Endothelial cell (in vitro differentiated cells): ENCODE measurements at places on chromosomes 1 and 21. TPM values are rescaled to one million over a fixed set of nuclear protein-coding genes. Genes with fewer than 3 reads are reported as not detected.

- DNase-seq: no peak
Measured at GRCh38 chr1:8426996-8427395, 109.1 kb downstream of the SLC45A1 start.

The GPR25 gene
- not detected for total RNA-seq

DNA sequence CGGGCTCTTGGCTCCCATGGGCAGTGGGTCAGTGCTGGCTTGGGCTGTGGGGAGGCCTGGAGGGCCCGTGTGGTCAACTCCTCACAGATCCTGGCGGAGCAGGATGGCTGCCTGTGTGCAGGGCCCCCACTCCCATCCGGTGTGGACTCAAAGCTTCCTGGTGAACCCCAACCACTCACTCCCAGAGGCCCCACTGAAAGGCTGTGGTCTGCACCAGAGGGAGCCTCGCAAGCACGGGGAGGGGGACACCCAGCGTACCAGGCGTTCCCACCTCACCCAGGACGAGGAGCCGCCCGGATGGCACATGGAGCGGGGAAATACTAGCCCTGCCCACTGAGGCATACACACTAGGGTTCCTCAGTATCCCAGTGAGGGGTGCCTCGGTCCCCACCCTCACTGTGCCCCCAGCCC is 75.4 kb upstream of the ACTRT2 start:
- no peak for DNase-seq

DNA sequence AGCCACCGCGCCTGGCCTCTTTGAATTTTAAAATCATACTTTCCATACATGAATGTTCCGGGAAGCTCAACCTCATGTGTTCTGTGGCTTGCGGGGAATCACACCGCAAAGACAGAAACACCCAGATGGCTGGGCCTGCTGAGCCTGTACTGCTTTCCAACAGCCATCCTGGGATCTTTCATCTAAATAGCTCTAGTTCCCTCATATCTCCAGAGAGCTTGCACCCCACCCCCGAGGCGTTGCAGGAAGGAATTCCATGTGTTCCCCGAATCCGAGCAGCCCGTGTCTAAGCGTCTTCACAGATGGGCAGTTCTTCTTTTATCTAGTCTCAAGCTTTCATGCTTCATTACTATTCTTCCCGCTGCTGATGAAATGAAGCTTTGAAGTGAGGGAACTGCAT is 66.4 kb downstream of the IGSF21 start:
- DNase-seq: no peak

DNA sequence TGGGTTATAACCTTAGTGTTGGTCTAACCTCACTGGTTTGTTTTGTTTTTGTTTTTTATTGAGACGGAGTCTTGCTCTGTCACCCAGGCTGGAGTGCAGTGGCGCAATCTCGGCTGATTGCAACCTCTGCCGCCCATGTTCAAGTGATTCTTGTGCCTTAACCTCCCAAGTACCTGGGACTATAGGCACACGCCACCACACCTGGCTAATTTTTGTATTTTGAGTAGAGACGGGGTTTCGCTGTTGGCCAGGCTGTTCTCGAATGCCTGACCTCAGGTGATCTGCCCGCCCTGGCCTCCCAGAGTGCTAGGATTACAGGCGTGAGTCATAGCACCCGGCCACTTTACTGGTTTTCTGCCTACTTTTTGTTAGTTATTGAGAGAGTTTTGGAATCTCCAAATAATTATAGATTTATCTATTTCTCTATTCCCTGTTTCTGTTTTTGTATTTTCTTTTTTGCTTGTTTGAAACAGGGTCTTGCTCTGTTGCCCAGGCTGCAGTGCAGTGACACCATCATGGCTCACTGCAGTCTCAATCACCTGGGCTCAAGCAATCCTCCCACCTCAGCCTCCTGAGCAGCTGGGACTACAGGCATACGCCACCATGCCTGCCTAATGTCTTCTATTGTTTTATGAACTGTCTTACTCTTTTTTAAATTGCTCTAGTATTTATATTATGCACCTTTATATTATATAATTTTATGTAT is 21.4 kb downstream of the SMG7 start:
- no peak for DNase-seq

GRCh38 chr1:56872597-56872996 is 18.0 kb downstream of the C8A start:
- no peak for DNase-seq

DNA sequence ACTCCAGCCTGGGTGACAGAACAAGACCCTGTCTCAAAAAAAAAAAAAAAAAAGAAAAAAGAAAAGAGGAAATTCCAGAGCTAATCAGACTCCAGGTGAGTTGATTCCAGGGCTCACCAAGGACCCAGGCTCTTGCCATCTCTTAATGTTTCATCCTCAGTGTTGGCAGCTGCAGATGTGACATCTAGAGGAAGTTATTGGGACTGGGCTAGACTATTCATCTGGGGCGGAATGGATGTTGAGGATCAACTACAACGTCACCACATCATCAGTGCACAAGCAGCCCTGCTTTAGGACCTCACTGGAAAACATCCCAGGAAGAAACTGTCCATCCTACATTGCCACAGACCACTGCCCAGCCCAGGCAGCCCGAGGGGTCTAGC is 28.6 kb upstream of the PARP1 start:
- no peak for DNase-seq

GRCh38 chr1:156073740-156074139 is 8.5 kb downstream of the MEX3A start:
- no peak for DNase-seq

DNA sequence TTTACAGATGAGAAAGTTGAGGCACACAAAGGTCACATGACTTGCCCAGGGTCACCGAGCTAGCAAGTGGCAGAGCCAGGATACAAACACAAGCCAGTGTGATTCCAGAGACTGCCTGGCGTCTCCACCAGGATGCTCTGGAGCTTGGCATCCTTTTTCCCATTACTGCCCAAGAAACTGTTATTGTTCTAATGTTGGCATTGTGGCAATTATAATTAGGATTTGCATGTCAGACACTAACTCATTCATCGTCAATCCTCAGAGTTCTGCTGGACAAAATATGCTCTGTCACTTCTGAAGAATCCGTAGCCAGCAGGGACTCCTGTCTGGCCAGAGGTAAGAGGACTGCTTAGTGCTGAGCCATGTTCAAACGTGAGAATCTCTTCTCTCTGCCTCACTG is 8.8 kb downstream of the KAZN start:
- DNase-seq: no peak

- DNase-seq: no peak
Measured at GRCh38 chr1:117981455-117982192, 52.1 kb downstream of the WDR3 start.
